ENCODE measurements at places on chromosomes 7 and 10.
A peak's percentile ranks its signal among the peaks of the same experiment; 100 is the strongest.

GRCh38 chr10:34549001-34549400 is 266.1 kb downstream of the PARD3 start:
- DNase-seq: no peak

DNA sequence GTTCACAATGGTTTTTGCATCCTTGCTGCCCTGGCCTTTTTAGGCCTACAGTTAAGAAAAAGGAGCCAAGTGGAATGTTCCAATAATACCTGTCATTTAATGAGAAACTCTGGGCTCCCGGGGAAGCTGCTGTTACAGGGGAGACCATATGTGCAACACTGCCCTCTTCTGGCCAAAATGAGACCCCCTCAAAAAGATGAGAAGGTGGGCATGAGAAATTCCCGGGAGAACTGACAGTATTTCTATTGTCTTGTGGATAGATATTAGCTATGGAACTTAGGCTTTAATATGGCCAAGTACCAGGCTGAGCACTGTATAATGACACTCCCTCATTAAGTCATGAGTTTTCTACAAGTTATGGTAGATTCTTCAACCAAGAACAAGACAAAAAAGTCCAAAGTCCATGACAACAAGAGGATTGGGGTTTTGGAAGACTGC is 99.4 kb downstream of the CCDC3 start:
- peak; percentile 33 for DNase-seq

- no peak for DNase-seq
Measured at GRCh38 chr7:122463631-122464030, 159.1 kb upstream of the FEZF1 start.

DNA sequence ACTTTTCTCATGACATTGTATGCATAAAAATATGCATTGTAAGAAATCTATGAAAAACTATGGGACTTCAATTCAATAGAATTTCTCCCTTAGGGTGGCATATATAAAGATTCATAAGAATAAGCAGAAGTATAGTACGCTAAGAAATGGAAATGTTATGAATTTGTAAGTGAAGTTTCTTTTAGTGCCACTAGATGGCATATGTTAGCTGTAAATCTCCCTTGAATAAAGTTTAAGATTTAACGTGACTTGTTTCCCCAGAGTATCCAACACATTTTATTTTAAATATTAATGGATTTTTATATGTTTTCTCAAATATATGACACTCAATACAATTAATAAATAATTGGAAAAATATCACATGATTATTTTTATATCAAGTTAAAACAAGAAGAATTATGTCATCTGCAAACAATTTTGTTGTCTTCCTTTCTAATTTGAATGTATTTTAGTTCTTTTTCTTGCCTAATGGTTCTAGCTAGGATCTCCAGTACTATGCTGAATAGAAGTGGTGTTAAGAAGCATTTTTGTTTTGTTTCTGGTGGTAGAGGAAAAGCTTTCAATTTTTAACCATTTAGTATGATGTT is 287.2 kb downstream of the HGF start:
- DNase-seq: no peak

DNA sequence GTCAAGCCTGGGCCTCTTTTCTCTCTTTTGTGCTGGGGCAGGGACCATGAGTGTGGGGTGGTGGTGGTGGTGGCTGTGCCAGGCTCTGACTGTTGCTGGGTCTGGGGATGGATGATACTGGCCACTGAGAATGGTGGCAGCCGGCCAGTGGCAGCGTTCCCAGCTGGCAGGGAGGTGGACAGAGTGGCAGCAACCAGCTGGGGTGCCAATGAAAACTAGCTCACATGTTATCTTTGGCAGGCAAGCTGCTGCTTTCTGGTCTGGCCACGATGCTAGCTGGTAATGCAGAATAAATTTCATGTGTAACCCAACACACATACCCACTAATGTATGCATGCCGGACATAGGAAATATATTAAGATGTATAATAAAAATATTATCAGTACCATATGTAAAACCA is 95.0 kb upstream of the SLC26A5 start:
- DNase-seq: peak; percentile 10

GRCh38 chr10:49768329-49768728 is 6.2 kb upstream of the OGDHL start:
- no peak for DNase-seq

DNA sequence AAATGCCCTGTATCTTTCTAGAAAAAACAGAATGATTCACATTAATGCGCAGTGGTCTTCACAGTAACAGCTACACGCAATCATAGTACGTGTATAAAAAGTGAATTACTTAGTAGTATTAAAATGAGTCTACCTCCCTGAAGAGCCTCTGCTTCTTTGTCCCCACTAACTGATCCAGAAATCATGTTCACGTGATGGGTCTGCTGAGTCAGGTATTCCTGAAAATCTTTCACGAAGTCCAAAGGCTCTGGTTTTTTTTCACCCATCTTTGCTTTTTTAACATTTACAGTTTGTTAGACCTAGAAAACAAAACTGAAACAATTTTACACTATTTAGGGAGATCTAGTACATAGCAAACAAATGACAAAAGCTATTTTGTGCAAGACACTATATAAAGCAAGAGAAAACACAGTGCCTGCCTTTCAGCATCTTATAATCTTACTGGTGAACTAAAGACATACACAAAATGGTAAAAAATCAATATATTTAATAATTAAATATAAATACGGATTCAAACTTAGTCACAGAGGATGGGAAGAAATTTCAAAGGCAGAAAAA is 10.2 kb downstream of the IKZF5 start:
- DNase-seq: no peak

DNA sequence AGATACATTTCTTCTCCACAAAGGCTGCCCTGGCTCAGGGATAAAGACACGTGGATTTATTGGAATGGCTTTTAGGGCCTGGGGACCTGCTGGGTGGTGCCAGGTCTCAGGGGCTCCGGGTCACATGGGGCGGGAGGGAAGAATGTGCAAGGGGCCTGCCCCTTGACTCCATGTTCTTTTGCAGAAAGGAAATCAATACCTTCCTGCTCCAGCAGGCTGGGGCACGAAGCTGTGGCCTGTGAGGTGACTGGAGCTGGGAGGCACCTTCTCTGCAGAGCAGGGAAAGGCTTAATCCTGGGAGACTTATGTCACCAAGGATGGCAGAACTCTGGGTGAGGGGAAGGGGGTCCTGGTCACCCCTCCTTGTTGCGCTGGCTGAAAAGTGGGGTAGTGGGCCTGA is 42.3 kb upstream of the GNA12 start:
- no peak for DNase-seq

DNA sequence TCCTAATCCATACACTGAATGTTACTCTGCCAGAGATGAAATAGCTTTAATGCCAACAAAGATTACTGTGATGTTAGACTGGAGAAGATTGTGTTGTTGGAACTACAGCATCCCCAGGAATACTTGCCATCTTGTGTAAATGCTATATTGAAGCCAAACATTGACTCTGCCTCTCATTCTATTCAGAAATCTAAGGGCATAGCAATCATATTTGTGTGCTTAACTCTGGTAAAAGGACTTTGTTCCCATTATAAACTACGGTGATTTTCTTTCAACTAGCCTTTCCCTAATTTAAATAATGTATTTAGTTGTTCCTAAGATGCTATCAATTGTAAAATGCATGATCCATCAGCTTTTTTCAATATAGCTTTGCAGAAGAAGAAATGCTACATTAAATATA is 498.4 kb upstream of the LRRN3 start:
- DNase-seq: no peak

DNA sequence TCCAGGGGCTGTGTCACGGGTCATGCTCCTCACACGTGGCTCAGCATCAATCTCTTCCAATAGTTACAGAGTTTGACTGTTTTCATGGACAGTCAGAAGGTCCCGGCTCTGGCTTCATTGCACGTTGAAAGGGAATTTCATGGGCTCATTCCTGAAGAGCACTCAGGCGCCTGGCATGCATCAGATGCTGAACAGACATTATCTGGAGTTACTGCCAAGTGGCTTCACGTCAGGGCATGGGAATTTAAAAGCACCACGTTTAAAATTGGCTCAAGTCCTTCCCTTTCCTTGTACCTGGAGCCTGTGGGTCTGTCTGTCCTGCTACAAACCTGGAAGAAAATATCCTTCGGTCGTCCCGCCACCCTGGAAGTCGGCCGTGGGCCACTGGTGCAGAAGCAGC is 50.4 kb downstream of the CFAP46 start:
- DNase-seq: no peak

- no peak for DNase-seq
Measured at GRCh38 chr10:20105931-20106330, 289.7 kb downstream of the PLXDC2 start.

All from stromal cell of bone marrow (primary cell).